ENCODE measurements at places on chromosomes 2 and 18.

DNA sequence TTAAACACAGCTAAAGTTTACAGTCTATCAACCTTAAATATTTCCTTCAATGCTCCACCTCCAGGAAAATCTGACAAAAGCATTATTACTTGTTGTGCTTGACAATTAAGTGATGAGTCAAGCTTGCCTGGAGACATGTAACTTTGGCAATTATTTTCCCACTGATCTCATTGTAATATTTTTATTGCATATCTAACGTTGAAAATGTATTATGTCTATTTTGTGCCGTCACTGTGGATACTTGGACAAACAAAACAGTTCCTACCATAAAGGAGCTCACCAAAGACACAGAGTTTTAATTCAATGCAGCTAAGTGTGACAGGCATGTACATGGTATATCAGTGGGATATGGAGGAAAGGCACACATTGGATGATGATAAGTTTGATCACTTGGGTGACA is 24.7 kb downstream of the RNF103 start:
- no peak for DNase-seq

- DNase-seq = no peak
These were observed 85.5 kb downstream of the DSC3 start for GRCh38 chr18:30957066-30957465.

DNA sequence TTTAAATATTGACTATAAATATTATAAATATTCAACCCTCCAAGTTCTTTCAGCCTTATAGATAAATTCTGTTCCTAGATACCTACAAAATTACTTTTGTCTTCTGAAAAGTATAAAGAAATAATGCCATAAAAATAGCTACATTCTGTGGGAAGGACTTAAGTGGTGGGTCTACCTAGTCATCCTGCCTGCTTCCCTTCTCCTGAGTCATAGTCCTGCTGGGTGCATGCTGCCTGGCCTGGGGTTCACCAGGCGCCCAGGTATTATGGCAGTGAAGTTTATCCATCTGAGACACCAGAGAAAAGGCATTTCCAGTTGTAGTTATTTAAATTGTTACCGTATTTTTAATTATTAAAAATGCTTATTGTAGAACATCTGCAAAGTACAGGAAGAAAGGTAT is 167.5 kb downstream of the SLC39A10 start:
- no peak for DNase-seq

GRCh38 chr2:88489181-88489580 is 36.7 kb upstream of the FOXI3 start:
- no peak for DNase-seq

Measured in activated gamma-delta T cell treated with anti-CD3 and anti-CD28 coated beads, Interleukin-2, amount 50 U/mL, for 16 hours (primary cell).